Activated T-cell treated with anti-CD3 and anti-CD28 coated beads for 4 hours (primary cell): ENCODE measurements at places on chromosomes 3 and 15.

GRCh38 chr3:38167591-38167990 lies 2.3 kb downstream of the OXSR1 start:
- DNase-seq, result no peak

DNA sequence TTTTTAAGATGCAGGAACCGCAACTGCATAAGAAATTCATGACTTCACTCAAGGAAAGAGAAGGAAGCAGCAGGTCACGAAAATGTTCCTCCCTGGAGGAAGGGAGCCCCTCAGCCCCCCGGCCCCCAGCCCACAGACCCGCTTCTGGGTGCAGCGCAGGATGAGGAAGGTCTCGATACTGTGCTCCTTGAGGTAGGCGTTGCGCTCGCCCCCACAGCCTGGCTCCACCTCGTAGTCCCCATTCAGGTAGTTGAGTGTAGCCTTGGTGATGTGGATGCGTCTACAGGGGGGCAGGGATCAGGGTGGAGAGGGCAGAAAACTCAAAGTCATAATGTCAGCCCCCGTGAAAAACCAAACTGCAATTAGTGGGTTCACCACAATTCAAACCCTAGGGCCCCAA lies 121.4 kb downstream of the ADCY5 start:
- no peak for DNase-seq

DNA sequence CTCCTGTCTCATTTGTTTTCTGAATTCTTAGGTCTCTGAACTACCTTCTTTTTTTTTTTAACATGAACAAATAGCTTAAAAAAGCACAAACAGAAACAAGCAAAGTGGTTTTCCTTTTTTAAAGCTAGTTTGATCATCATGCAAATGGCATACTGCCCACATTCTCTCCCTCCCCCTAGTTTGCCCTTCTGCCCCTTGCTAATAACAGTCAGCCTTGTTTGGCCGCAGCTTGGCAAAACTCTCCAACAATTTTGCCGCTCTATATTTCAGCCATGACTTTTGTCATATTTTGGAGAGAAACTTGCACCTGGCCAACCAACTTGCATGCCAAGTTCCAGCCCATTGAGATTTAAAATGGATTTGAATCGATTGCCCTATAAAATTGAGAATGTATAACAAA lies 666.0 kb upstream of the NR2F2 start:
- DNase-seq, result no peak

- no peak for DNase-seq
Observed at GRCh38 chr15:42037656-42038055, 16.8 kb upstream of the PLA2G4E start.

DNA sequence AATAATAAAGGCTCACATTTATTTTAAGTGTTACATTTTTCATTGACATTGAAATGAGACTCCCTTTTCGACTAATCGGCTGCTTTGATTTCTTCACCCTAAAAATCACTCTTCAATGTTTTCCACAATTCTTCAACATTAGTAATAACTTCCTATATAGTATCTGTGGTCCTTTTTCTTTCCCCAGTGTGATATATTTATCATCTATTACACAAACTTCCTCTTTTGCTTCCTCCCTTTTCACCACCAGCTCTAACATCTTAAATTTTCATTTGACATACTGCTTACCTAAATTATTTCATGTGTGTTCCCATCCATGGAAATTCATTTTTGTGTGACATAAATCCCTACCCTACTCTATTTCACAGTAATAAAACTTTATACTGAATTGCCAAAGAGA lies 244.4 kb downstream of the TIGIT start:
- DNase-seq, result no peak

- DNase-seq, result no peak
Observed at GRCh38 chr15:76235186-76235826, 76.0 kb downstream of the ETFA start.

- DNase-seq, result no peak
Observed at GRCh38 chr15:52496776-52497470, 31.8 kb downstream of the MYO5A start.

DNA sequence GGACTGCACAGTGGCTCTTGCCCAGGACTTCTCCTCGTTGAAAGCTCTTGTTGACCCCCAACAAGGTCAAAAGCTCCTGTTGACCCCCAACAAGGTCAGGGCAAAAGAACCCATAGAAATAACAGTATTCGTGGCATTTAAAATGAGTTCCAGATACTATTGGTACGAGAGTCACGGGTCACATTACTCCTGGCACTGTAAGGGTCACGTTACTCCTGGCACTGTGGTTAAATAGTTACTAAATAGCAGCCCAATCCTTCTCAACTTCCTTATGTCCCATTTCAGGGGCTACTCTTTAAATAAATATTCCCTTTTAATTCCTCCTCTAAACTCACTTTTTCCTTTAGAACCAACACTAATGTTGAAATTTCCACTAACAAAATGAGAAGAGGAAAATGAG lies 18.2 kb upstream of the ADCY5 start:
- no peak for DNase-seq

DNA sequence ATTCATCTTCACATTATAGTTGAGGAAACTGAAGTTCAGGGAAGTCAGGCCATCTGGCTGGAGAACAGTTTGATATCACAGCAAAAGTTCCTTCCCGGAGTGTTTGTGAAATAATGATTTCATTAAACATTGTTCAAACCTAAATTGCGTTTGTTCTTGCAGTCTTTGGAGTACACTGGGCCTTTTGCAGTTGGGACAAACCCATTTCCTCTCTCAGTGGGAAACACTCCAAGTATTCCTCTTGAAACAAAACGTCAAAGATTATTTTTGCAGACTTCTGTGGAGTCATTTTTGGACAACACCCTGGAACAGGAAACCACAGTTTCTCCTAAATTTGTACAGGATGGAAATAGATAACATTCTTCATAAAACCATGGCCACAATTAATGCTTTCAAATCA lies 287.5 kb downstream of the PTPRG start:
- DNase-seq, result no peak

DNA sequence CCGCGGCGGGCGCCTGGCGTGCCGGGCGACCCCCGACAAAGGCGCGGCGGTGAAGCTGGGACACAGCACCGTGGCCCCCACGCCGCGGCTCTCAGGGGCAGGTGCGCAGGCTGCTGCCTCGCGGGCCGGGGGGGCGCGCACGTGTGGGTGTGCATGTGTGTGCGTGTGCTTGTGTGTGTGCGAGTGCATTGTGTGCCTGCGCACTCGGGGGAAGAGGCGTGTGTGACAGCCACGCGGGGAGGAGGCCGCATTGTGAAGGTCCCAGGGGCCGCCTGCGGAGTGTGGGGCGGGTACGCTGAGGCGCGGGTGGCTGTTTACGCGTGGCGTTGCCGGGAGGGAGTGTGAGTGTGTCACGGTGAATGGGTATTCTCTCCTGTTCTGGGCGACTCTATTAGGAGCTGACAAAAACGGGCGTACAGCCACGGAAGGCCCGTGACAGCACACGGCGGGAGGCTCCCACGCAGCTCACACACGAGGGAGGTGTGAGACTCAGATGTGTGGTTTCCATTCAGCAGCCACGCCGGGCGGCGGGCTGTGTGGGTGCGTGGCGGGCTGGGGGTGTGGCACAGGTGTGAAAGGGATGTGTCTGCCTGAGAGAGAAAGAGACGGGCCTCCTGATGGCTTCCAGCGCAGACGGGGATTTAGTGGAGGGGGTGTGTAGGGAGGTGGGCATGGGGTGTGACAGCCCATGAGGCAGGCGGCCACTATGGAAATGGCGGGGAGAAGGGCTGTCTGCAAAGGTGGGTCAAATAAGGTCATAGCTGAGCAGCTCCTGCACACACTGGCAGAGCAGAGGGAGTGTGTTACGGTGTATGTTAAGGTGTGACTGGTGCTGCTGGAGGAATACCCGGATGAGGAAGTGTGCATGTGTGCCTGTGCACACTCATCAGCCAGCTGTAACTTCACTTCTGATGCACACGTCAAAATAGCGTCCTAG lies 750 bp downstream of the PODXL2 start:
- peak; percentile 62 for DNase-seq

GRCh38 chr15:48471073-48471472 lies 139.8 kb downstream of the DUT start:
- DNase-seq, result no peak

- DNase-seq, result no peak
Observed at GRCh38 chr3:127805026-127805753, 17.1 kb downstream of the MGLL start.

DNA sequence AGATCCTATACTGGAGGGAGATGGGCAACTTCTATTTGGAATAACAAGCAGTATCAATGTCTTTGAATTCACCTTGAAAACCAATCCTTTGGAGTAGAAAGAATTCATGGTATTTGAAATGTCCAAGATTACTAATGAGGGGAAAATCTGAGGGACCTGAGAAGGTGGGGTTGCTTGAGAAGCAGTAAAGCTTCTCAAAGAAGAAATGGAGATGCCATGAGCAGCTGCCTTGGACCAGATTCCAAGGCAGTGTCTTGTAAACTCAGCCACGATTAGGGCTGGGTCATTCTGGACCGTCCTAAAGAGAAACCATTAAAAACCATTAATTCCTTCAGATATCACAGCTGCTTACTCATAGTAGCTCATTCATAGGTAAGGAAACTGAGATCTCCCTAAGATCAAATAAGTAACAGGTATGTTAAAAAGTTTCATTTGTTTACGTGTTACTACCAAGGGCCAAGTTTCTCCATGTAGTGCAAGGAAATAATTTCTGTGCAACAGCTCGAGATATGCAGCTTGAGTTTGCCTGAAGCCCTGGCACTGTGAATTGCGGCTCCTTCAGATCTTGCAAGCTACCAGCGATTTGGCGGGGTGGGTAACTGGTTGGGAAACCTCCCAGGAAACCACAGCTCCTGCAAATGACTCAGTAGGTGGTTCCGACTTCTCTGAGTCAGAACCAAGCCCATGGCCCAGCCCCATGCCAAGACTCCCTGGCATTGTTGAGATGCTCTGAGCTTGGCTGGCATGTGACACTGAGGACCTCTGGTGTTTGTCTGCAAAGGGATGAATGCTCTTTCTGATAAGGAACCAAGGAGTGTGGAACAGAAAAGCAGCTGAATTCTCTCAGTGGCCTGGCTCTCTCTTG lies 296.8 kb downstream of the RORA start:
- peak; percentile 31 for DNase-seq

DNA sequence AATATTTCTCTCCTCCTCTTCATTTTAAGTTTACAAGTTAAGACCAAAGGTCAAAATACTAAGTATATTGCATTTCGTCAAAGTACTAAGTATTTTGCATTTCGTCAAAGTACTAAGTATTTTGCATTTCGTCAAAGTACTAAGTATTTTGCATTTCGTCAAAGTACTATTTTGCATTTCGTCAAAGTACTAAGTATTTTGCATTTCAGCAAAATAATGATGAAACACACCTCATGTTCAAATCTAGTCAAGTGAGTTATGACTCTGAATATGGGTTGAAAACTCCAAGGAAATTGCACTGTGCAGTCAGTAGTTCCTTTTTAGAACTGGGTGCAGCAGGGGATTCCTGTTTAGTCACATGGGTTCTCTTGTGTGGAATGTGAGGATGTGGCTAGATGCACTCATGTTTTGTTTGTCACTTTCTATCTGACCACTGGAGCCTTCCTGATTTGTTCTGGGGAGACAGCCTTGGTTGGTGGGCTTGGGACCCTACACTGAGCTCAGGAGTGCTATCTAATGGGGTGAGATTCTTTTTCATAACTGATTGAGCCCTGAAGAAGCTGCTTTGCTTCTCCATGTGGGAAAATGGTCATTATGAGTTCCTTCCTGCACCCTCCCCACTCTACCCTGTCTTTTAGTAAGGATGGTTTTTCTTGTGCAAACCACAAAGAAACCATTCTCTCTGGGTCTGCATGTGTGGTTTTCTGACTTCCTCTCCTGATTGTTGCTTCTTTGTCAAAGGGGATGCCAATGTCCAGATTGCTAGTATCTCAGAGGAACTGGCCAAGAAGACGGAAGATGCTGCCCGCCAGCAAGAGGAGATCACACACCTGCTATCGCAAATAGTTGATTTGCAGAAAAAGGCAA lies 73.4 kb downstream of the CCK start:
- DNase-seq, result no peak

DNA sequence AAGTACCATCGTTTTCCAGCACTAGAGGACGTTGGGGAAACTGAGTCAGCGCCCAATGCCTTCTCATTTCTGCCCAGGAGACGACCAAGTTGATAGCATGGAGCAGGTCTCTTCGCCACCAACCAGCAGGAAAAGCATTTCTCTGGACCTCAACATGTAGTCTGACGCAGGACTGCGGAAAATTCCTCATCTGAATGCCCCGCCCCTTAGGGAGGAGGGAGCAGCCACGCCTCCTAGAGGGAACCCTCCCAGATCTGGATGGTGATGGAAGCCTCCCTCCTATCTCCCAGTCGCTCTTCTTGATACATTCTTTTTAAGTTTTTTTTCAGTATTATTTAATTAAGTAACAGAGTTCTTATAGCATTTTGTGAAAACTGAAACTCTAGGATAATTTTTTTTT lies 17.4 kb upstream of the MINDY4B start:
- no peak for DNase-seq

DNA sequence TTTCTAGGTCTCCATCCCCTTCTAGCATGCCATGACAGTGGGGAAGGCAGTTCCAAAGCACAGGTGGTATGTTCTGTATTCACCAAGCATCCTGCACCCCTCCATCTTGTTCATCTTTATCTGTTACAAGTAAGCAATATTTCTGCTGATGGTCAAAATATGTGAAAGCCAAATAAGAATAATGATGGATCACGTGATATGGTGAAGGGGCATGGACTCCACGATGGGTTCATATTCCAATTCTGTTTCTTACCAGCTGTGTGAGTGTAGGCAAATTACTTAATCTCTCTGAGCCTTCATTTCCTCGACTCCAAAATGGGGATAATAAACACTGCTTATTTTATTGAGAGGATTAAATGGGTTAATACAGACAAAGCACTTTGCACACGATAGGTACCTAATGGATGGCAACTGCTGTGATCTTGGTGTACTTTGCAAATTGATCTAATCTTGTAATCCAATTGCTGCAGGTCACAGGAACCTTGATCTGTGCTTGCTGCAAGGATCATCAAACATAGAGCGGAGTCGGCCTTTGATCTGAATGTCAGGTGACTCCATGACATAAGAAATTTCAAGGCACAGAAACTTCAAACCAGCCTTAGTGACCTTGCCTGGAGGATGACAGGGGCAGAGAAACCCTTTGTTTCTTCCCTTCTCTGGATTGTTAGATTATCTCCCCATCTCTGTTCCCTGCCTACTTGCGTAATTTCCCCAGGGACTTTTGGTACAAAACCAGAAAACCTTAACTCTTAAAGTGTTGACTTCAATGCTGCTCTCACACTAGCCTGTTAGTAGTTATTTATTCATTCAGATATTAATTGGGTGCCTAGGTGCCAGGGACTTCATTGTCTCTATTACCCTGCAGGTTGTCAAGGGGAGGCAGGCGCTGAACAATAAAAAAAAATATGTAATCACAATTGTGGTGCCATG lies 25.8 kb downstream of the SIAH2 start:
- DNase-seq, result no peak

GRCh38 chr15:44713006-44713966 lies 2.0 kb downstream of the B2M start:
- no peak for DNase-seq

GRCh38 chr3:140292170-140292569 lies 357.2 kb downstream of the CLSTN2 start:
- no peak for DNase-seq

- DNase-seq, result no peak
Observed at GRCh38 chr3:69764121-69764741, 25.0 kb downstream of the MITF start.

GRCh38 chr15:98728082-98728810 lies 79.9 kb downstream of the IGF1R start:
- no peak for DNase-seq
